Thoracic aorta (tissue), 2 donors: ENCODE measurements at places on chromosomes 7 and 10.

DNA sequence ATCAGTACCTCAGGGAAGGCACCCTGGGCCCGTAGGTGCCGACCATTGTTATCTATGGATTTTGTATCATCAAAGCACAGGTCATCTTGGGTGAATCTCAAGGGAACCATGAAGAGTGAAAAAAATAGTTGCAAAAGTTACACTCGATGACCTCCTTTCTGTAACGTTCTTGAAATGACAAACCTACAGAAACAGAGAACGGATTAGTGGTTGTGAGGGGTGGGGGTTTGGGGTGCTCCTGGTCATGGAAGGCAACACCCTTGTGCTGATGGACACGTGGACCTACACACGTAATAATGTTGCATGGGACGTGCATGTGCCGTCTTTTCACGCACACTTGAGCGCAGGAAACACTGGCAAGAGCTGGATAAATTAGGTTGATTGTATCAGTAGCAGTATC lies 655.9 kb downstream of the SDK1 start:
- no peak for DNase-seq

DNA sequence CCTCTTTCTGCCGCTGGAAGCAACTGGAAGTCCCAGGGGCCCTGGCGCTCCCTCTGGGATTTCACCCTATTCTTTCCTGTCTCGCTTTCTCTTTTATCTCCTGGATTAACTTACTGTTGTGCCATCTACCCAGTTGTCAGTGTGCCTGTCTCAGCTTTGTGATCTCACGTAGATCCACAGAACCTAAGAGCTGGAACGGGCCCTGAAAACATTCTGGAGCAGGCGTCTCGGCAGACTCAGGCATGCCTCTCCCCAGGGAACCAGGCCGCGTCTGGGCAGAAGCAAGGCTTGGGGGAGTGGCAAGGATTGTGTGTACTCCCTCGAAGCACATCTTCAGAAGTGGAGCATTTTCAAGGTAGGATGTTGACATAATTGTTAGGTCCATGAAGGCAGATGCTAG lies 87.2 kb downstream of the KCNMA1 start:
- DNase-seq: no peak

- DNase-seq: peak; percentile 17
Measured at GRCh38 chr7:74365322-74366022, 76.3 kb downstream of the CLIP2 start.

DNA sequence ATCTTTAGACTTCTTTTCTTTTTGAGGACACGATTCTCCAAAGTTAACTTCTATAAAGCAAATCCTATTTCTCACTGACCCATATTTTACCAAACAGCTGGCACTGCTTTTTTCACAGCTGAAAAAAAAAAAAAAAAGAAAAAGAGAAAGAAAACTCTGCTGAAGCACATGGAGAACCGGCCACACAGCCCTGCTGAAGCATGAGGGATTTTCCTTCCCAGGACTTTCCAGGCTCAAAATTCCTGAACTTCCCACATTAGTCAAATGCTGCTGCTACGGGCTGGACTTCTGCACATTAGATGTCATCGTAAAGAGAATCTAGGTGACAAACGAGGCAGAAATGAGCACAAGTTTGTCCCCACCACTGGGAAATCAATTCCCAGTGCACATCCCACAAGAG lies 25.2 kb downstream of the HIPK2 start:
- DNase-seq: no peak

- no peak for DNase-seq
Measured at GRCh38 chr10:132888898-132889490, 53.4 kb downstream of the CFAP46 start.

GRCh38 chr7:107878636-107879035 lies 12.3 kb upstream of the DLD start:
- no peak for DNase-seq

DNA sequence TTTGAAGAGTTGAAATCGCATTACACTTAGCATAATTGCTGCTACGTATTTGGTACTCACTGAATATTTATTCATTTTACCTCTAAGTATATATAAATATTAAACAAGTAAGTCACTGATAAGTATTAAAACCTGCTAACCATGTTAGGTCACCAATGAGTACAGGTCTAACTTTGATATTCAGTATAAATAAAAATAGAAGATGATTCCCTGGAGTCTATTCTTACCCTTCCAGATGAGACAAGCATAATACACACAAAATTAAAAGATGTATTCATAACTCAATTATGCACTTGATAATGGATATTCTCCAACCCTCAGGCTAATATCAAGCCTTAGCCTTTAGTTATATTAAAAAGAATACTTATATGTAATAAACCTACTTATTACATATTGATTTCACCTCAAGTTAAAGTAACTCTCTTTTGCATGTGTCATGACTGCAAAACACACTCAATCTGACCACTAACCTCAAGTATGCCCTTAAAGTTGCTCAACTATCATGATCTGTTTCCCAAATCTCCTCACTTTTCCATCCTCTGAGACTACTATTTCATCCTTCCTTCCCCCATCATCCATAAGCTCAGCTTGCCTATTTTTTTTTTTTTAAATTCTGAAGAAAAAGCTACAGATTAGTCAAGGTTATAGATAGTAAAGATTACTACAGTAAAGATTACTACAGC lies 46.8 kb downstream of the IPMK start:
- no peak for DNase-seq

DNA sequence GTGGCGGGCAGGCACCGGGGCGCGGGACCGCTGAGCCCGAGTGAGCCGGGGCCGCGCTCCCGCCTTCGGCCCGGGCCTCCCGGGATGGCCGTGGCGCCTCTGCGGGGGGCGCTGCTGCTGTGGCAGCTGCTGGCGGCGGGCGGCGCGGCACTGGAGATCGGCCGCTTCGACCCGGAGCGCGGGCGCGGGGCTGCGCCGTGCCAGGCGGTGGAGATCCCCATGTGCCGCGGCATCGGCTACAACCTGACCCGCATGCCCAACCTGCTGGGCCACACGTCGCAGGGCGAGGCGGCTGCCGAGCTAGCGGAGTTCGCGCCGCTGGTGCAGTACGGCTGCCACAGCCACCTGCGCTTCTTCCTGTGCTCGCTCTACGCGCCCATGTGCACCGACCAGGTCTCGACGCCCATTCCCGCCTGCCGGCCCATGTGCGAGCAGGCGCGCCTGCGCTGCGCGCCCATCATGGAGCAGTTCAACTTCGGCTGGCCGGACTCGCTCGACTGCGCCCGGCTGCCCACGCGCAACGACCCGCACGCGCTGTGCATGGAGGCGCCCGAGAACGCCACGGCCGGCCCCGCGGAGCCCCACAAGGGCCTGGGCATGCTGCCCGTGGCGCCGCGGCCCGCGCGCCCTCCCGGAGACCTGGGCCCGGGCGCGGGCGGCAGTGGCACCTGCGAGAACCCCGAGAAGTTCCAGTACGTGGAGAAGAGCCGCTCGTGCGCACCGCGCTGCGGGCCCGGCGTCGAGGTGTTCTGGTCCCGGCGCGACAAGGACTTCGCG lies 534 bp downstream of the FZD9 start:
- no peak for DNase-seq

DNA sequence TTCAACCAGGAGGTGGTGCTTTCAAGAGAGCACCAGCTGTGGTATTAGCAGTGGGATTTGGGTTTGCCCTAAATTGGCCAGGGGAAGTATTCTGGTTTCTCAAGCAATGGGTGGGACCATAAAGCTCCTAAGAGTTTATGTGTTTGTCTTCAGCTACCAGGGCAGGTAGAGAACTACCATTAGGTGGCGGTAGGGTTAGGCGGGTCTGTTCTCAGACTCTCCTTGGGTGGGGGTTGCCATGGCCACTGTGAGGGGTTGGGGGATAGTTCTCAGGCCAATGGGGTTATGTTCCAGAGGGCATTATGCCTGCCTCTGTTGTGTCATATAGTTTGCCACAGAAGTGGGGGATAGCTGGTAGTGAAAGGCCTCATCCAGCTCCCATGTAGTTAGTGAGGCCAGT lies 47.7 kb upstream of the BICC1 start:
- DNase-seq: no peak

DNA sequence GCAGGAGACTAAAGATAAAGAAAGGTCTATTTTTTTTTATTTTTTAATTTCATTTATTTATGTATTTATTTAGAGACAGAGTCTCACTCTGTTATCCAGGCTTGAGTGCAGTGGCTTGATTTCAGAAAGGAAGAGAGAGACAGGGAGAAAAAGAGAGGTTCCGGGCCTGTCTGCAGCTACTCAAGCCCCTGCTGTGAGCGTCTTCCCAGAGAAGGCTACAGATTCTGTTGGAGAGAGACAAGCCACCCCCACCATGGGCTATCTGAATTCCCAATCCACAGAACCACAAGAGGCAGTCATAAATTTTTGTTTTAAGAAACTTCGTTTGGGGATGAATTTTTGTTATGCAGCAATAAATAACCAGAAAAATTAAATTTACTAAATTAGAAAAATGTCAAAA lies 68.1 kb downstream of the CALN1 start:
- DNase-seq: no peak

DNA sequence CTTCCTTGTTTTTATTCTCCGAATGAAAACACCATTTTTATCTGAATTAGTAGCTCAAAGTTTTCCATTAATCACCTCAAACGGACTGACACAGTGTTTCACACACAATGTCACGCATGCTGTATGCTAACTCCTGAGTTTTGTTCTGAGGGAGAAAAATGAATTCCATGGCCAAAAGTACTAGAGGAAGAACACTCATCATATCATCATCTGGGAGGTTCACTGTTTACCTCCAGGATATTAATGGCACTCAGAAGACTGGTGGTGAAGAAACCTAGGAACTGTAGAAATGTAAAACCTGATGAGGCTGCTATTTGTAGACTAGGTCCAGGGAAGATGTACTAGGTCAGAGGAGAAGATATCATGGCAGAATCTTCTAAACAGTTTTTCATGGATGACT lies 395.6 kb upstream of the ETV1 start:
- no peak for DNase-seq

- no peak for DNase-seq
Measured at GRCh38 chr7:130919316-130920103, 185.5 kb upstream of the KLF14 start.

DNA sequence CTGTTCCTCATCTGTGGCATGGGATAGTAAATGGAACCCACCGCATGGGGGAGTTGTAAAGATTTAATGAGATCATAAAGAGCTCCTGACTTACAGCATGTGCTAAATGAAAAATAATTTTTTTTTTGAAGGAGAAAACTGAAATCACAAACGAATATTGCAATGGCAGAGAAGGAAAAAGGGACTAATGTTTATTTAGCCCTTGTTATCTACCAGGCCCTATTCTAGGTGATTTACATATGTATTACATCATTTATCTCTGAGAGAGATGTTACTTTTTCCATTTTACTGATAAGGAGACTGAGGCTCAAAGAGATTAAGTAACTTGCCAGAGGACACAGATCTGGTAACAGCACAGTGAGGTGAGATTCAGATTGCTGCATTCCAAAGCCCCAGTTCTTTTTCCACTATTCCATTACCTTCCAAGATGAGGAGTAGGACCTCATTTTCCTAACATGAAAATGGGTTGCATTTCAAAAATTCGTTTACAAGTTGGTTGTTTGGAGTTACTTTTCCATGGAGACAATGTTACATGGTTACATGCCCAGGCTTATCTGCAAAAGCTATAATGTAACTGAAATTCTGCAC lies 28.6 kb downstream of the VCL start:
- no peak for DNase-seq

DNA sequence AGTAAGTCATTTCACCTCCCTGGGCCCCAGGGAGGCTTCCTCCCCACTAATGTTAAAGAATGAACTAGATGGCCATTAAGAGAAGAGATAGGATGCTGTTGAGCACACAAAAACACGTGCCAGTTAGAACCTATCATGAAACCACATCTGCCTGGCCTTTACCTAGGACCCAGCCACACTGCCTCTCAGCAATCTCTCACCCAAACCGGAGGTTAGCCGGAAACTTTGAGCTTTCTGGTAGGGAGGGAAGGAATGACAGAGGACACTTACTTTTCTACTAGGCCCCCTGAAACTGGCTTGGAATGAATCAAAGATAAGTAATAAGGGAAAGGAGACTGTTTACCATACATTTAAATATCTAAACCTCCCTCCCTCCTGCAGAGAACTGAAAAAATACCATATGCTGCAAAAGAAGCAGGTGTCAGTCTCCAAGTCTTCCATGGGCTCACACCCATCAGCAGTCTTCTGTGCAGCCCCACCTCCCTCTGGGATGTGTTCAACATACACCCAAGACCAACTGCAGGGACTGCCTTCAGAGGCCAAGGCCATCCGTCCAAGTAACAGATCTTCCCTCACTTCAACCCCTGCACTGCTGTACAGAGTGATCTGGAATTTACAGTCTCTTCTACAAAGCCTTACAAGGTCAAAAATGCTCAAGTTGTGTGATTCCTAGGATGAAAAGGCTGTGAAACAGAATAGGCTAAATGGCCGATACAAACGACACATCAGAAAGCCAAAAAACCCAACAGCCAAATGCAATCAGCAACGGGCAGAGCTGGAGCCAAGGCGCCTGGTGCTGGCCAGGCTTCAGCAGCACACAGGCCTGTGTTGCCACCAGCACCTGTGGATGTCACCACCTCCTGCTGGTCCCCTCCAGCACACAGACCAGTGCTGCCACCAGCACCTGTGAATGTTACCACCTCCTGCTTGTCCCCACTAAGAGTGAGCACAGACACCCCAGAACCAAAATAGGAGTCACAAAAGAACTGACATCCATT lies 42.4 kb downstream of the SORBS1 start:
- DNase-seq: no peak

- no peak for DNase-seq
Measured at GRCh38 chr10:106252541-106252940, 912.0 kb downstream of the SORCS1 start.

DNA sequence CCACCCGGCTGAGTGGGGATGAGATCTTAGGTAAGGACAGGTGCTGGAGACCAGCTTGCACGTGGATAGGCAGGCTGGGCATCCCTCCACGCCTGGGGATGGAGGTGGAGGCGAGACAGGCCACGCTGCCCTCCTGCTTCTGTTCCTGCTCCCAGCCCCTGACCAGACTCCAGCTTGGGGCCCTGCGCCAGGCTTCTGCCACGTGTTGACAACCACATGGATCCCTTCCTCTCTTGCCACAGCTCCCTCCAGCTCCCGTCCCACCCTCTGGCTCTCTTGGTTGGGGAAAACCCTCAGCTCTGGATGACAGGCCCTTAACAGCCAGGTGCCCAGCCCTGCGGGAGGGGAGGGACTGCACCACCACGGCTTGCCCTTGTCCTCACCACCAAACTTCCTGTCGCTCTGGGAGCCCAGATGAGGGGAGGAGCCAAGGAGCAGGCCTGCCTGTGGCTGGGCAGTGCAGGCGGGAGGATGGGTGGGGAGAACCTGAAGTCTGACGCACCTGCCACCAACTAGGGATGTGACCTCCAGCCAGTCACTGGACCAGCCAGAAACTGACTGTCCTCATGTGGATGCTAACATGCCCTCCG lies 36.0 kb downstream of the KCNH2 start:
- DNase-seq: no peak

- no peak for DNase-seq
Measured at GRCh38 chr10:28668363-28669226, 8.7 kb upstream of the BAMBI start.

- no peak for DNase-seq
Measured at GRCh38 chr10:66792441-66792840, 133.4 kb upstream of the LRRTM3 start.
